ENCODE measurements at places on chromosomes 13 and 19.

- H3K27me3 ChIP-seq: no peaks in the 10 kb centered on the region
- no peak for DNase-seq
- H3K27ac ChIP-seq: no peak overlapping the region
- H3K4me1 ChIP-seq: peaks cover 20% of the 10 kb centered on the region
These were observed 60.8 kb downstream of the ALOX5AP start for GRCh38 chr13:30796132-30796572.

DNA sequence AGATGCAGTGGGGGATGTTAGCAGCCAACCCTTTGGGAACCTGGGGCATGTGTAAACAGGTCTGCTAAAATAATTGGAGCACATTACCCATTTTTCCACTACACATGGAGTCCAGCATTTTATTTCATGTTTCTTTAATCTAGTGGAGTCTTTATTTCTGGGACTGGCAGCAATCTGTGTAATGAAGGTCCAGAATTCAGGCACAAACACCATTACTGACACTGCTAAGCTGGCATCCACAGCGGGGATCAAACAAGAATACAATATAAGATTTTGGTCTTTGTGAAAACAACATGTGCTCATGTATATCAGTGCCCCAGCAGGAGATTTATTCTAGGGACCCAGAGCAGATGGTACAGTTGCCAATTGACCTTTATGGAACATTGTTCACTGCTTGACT is 1587.0 kb upstream of the PRR20A start:
- H3K27me3 ChIP-seq: no peaks in the 10 kb centered on the region
- H3K36me3 ChIP-seq: no peaks in the 10 kb centered on the region
- H3K4me1 ChIP-seq: no peaks in the 10 kb centered on the region
- no peak overlapping the region for H3K27ac ChIP-seq

DNA sequence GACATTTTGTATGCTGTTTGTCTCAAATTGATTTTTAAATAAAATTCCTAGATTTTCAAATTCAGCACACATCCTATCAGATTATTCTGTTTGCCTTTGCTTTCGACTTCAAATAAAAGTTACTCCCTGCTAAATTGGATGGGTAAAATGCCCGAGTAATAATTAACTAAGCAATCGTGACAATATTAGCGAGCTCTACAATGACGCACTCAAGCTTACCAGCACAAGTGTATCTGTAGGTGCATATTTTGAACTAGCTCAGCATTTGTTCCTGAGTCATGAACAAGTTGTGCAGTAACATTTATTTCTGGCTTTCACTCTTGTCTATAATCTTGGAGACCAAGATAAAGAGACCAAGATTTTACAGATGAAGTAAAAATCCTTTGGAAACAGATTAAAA is 113.4 kb downstream of the UBL3 start:
- H3K27me3 ChIP-seq: peaks cover 19% of the 10 kb centered on the region
- no peak for DNase-seq
- H3K4me1 ChIP-seq: no peaks in the 10 kb centered on the region
- no peak overlapping the region for H3K4me3 ChIP-seq

GRCh38 chr13:51385114-51385513 is 45.6 kb downstream of the SERPINE3 start:
- no peak for DNase-seq
- H3K4me1 ChIP-seq: peaks cover 3% of the 10 kb centered on the region
- H3K27ac ChIP-seq: no peak overlapping the region
- no peaks in the 10 kb centered on the region for H3K27me3 ChIP-seq

DNA sequence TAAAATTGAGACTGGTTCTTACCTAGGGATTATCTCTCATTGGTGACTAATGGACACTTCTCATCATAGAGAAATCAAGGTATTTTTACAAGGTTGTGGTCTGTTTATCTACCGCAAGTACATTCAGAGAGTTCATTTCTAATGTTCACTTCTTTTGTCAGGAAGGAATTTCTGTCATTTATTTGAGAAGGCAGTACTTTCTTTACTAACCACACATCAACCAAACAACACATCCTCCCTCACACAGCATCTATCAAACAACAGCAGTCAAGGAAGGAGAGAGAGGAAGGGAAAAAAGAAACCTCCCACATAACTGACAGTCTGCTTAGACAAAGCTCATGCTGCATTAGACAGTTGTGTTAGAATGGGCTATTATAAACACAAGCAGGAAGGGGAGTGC is 182.3 kb upstream of the KLF12 start:
- DNase-seq: no peak
- no peak overlapping the region for H3K4me3 ChIP-seq
- no peaks in the 10 kb centered on the region for H3K36me3 ChIP-seq
- H3K27ac ChIP-seq: no peak overlapping the region
- H3K27me3 ChIP-seq: peaks cover 13% of the 10 kb centered on the region
- no peaks in the 10 kb centered on the region for H3K4me1 ChIP-seq

DNA sequence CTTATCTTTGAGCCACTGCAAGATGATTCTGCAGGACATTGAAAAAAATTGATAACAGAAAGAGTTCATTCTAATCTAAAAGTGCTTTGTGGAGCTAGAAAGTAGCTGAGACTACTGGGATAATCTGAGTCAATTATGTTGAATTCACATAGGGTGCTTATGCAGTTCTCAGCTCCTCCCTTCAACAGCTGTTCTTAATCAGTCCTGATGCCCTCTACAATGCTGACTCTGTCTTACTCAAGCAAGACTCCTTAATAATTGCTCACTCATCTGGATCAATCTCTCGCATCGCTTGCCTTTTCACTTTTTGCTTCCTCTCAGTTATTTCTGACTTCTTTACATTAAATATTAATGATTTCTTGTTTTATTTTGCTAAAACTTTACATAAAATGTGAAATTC is 182.1 kb downstream of the PCDH17 start:
- no peak overlapping the region for H3K4me3 ChIP-seq
- no peaks in the 10 kb centered on the region for H3K27me3 ChIP-seq
- no peaks in the 10 kb centered on the region for H3K4me1 ChIP-seq
- DNase-seq: no peak
- H3K27ac ChIP-seq: no peak overlapping the region

GRCh38 chr13:111429064-111429558 is 108.7 kb downstream of the TEX29 start:
- H3K4me3 ChIP-seq: no peak overlapping the region
- H3K27ac ChIP-seq: no peak overlapping the region

GRCh38 chr13:85486663-85487062 is 312.6 kb downstream of the SLITRK6 start:
- H3K27me3 ChIP-seq: no peaks in the 10 kb centered on the region
- DNase-seq: no peak
- H3K4me1 ChIP-seq: no peaks in the 10 kb centered on the region
- H3K4me3 ChIP-seq: no peak overlapping the region
- no peak overlapping the region for H3K27ac ChIP-seq
- no peaks in the 10 kb centered on the region for H3K36me3 ChIP-seq

- no peaks in the 10 kb centered on the region for H3K36me3 ChIP-seq
- H3K27me3 ChIP-seq: peaks cover 5% of the 10 kb centered on the region
- H3K27ac ChIP-seq: no peak overlapping the region
- H3K4me1 ChIP-seq: no peaks in the 10 kb centered on the region
- no peak overlapping the region for H3K4me3 ChIP-seq
These were observed 118.1 kb downstream of the TNFRSF19 start for GRCh38 chr13:23688336-23688735.

GRCh38 chr19:16180611-16181010 is 4.6 kb upstream of the FAM32A start:
- no peaks in the 10 kb centered on the region for H3K27me3 ChIP-seq
- H3K4me3 ChIP-seq: no peak overlapping the region
- H3K27ac ChIP-seq: no peak overlapping the region
- no peak for DNase-seq
- H3K4me1 ChIP-seq: peaks cover 29% of the 10 kb centered on the region

DNA sequence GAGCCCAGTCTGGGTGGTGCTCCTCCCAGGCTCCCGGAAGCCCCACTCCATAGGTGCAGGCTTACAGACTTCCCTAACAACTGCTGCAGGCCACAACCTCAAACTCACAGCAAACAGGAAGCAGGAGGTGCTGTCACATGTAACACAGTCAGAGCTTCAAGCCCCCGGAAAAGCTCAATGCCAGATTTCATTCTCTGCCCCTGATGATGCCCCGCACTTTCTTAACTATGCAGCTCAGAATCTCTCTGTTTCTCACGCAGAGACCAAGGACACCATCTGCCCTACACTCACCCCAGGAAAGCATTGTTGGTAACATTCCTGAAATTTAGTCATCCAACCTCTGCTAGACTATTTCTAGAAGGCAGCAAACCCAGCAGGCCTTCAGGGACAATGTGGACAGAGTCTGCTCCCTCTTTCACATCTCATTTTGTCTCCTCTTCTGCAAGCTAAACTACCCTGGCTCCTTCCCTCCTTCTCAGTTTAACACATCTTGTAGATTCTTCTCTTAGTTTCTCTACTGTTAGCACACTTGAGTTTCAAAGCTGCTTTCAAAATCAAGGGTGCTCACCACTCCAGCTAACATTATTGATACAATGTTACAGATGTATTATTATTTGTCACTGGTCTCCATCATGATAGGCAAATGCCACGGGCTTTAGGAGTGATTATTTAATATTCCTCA is 162.5 kb downstream of the KCTD12 start:
- no peak for DNase-seq
- H3K27ac ChIP-seq: no peak overlapping the region
- no peaks in the 10 kb centered on the region for H3K27me3 ChIP-seq
- no peaks in the 10 kb centered on the region for H3K4me1 ChIP-seq

GRCh38 chr13:23608701-23609413 is 38.6 kb downstream of the TNFRSF19 start:
- H3K36me3 ChIP-seq: no peaks in the 10 kb centered on the region
- H3K27ac ChIP-seq: peak overlapping the region; percentile 31
- peak overlapping the region; percentile 77 for H3K4me3 ChIP-seq
- peaks cover 20% of the 10 kb centered on the region for H3K4me1 ChIP-seq

- H3K27ac ChIP-seq: peak overlapping the region; percentile 93
- H3K4me3 ChIP-seq: peak overlapping the region; percentile 89
- peaks cover 17% of the 10 kb centered on the region for H3K36me3 ChIP-seq
- H3K4me1 ChIP-seq: peaks cover 27% of the 10 kb centered on the region
- H3K27me3 ChIP-seq: no peaks in the 10 kb centered on the region
- no peak for DNase-seq
These were observed 529 bp downstream of the LONP1 start for GRCh38 chr19:5719274-5719960.

- peaks cover 17% of the 10 kb centered on the region for H3K36me3 ChIP-seq
- no peaks in the 10 kb centered on the region for H3K4me1 ChIP-seq
- no peak overlapping the region for H3K4me3 ChIP-seq
- DNase-seq: no peak
- H3K27ac ChIP-seq: no peak overlapping the region
- no peaks in the 10 kb centered on the region for H3K27me3 ChIP-seq
These were observed 50.9 kb downstream of the PEPD start for GRCh38 chr19:33470686-33471085.

DNA sequence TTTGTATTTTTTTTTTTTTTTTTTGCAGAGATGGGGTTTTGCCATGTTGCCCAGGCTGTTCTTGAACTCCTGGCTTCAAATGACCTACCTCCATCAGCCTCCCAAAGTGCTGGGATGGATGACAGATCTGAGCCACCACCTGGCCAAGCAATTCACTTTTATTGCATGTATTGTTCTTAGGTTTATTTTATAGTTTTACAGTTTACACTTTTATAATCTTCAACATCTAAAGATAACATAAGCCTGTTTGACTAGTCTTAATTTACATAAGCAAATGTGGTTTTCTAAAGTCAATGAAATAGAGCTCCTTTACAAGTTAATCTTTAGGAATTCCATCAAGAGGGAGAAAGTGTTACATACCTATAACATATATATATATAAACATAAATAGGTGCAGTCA is 9.5 kb upstream of the MPV17L2 start:
- H3K4me1 ChIP-seq: peaks cover 49% of the 10 kb centered on the region
- H3K4me3 ChIP-seq: no peak overlapping the region
- DNase-seq: no peak
- peaks cover 12% of the 10 kb centered on the region for H3K36me3 ChIP-seq

DNA sequence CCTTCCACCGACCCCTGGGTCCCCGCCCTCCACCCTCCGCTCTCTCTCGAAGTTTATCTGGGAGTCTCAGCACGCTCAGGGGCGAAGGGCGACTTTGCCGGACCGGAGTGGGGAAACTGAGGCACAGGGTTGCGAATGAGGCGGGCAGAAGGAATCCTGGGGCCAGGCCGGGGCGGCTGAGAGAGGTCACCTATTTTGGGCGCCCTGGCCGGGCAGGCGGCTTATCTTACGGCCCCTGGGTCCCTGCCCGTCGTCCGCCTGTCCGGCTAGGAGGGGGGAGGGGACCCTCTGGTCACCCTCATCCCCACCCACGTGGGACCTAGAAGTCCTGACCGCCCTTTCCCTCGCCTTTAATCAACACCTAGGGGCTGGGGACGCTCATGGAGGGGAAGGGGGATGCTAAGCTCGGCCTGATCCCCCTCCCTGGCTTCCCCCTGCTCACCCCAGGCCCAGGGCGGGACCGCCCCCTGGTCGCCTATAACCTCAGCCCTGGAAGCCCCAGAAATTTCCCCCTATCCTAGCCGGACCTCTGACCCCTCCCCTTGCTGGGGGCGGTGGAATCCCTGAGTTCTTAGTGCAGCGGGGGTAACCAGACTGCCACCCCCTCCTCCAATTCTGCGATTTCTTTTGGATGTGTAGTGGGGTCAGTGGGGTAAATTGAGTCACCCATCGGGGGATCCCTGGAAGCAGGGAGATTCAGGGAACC is 556 bp downstream of the TRIP10 start:
- peak; percentile 44 for DNase-seq
- H3K4me1 ChIP-seq: peaks cover 44% of the 10 kb centered on the region
- H3K27me3 ChIP-seq: no peaks in the 10 kb centered on the region
- peak overlapping the region; percentile 90 for H3K4me3 ChIP-seq

GRCh38 chr13:97936036-97936435 is 17.4 kb upstream of the IPO5 start:
- H3K4me1 ChIP-seq: no peaks in the 10 kb centered on the region
- no peaks in the 10 kb centered on the region for H3K36me3 ChIP-seq
- H3K27me3 ChIP-seq: peaks cover 20% of the 10 kb centered on the region
- DNase-seq: no peak
- H3K27ac ChIP-seq: no peak overlapping the region
- H3K4me3 ChIP-seq: no peak overlapping the region

DNA sequence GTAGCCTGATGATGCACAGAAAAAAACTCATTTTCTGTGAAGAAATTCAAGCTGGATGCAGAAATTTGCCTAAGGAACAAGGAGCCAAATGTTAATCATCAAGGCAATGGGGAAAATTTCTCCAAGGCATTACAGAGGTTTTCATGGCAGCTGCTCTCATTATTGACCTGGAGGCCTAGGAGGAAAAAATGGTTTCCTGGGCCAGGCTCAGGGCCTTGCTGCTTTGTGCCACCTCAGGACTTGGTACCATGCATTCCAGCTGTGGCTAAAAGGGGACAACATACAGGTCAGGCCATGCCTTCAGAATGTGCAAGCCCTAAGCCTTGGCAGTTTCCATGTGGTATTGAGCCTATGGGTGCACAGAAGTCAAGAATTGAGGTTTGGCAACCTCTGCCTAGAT is 1320.1 kb upstream of the MIR17HG start:
- H3K4me1 ChIP-seq: no peaks in the 10 kb centered on the region
- no peak overlapping the region for H3K4me3 ChIP-seq
- H3K27ac ChIP-seq: no peak overlapping the region
- no peaks in the 10 kb centered on the region for H3K27me3 ChIP-seq

- H3K27ac ChIP-seq: peak overlapping the region; percentile 71
- H3K36me3 ChIP-seq: peaks cover 7% of the 10 kb centered on the region
- no peaks in the 10 kb centered on the region for H3K27me3 ChIP-seq
- no peak for DNase-seq
- peaks cover 64% of the 10 kb centered on the region for H3K4me1 ChIP-seq
These were observed 40.0 kb upstream of the ISYNA1 start for GRCh38 chr19:18477974-18478373.
